ENCODE measurements at places on chromosomes 2 and 18. TPM values are rescaled to one million over a fixed set of nuclear protein-coding genes. Genes with fewer than 3 reads are reported as not detected.

SLC9A4 gene
- 7.6 TPM for total RNA-seq

ZNF892 gene
- total RNA-seq, result 16.7 TPM

DNA sequence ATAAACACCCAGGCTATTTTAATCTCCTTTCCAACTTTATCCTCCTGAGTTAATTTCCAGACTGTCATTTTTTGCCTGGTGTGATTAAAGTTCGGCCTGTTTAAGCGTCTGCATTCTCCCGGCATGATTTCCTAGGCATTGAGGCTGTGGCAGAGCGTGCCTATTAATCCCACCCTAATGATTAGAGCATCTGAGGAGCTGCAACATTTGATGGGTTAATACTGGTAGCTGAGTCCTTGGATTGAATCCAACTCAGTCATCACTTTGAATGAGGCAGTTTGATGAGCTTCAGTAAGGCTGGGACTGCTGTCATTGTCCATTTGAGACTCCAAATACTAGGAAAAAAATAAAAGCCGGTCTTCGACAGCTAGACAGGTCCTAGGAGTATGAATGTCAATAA lies 882.5 kb downstream of the SLC4A3 start:
- no peak for DNase-seq

- no peak for DNase-seq
Measured at GRCh38 chr2:191296083-191297006, 51.1 kb downstream of the MYO1B start.

DNA sequence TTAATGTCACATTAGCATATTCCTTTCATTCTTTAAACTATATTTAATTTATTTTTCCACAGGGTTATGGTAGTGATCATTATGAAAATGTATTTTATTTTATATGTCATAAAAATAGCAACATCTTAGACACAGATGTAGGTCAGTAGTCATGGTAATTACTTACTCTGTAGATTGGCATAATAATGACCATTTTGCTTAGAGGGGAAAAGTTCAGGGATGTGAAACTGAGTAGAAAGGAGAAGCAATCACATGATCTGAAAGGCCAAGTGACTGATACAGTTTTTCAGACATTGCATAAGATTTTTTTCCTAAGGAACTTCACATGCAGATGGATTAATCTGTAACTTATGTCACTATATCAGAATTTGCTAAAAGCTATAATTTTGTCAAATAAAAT lies 286.9 kb downstream of the CTNNA2 start:
- no peak for DNase-seq

Data from renal cortical epithelial cell (primary cell).